ENCODE measurements at places on chromosomes 11 and 22.
A peak's percentile ranks its signal among the peaks of the same experiment; 100 is the strongest.

- DNase-seq, result peak; percentile 51
Measured at GRCh38 chr11:115469361-115469760, 34.9 kb downstream of the CADM1 start.

DNA sequence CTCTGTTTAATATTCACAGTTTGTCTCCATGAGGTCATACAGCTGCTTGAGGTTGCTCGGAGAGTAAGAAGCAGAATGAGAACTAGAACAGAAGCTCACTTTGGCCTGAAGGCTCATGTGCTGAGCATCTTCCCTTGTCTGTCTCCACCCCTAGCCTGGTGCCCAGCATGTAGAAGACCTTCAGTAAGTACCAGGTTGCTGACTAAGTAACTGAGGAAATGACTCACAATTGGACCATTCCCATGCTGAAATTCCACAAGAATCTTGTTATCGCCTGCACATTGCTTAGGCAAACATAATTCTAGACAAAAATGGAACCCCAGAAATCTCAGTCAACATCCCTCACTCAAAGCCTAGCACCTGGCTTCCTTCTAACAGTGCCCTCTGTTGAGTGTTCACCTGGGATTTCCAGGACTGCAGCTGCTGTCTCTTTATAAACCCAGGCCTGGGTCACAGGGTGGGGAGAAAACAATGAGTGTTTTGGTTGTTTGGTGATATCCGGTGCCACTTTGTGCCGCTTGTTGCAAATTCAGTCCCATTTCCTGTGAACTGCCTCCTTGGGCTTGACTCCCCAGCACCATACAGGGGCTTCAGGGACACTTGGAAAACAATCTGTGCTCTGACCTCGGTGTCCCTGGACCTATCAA is 406.8 kb downstream of the ETS1 start:
- DNase-seq, result no peak

DNA sequence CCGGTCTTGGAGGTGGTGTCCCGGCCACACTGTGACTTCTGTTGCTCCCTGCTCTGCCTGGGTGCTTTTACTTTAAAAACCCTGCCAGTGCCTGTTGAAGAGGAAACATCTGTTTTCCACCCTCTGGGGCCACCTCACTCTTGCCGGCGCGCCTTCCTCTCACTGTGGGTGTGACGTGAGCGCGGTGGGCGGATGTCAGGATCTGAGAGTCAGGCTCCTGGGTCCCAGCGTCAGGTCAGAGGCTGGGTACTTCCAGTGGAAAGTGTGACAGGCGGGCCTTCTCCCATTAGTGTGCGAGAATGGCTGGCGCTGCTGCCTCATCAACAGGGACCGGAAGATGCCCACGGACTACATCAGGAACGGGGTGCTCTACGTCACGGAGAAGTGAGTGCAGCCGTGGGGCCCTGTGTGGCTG is 54.2 kb downstream of the GRAMD4 start:
- DNase-seq, result no peak

DNA sequence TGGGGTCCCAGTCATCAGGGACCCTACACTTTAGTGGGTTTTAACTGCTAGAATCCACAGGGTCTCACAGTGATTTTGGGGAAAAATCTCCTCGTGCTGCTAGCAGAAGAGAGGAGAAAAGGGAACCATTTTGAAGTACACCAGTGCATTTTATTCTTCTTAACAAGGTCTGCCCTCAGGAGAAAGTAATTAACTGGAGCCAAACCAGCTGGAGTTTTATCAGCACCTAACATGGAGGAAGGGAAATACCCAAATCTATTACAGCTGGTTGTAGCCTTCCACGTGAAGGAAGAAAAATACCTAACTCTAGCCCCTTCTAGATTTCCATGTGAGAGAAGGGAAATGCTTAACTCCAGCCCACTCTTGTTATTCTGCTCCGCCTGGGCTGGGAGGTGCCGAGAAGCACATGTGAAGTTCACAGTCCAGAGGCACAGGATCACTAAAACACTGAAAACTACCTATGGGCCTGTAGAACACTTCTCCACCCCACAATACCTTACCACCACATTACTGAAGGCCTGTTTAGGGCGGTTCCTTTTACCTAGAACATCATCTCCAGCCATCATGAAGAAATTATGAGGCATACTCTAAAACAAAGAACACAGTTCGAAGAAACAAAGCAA is 31.3 kb upstream of the TEAD1 start:
- DNase-seq, result no peak

DNA sequence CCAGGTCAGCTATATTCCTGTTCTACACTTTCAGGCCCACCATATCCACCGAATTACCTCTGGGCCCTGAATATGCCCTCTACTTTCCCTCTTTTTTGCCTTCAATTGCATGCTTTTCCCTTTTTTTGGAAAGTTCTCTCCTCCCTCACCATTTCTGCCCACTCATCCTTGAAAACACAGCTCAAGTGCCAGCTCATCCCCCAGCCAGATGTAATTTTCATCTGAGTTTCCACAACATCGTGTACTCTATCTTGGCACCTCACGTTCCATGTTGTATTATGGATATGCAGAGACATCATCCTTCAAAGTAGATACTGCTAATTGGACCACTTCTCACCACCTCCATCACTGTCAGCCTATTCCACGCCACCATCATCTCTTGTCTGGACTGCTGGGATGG is 129.8 kb upstream of the HSD17B12 start:
- DNase-seq, result no peak

DNA sequence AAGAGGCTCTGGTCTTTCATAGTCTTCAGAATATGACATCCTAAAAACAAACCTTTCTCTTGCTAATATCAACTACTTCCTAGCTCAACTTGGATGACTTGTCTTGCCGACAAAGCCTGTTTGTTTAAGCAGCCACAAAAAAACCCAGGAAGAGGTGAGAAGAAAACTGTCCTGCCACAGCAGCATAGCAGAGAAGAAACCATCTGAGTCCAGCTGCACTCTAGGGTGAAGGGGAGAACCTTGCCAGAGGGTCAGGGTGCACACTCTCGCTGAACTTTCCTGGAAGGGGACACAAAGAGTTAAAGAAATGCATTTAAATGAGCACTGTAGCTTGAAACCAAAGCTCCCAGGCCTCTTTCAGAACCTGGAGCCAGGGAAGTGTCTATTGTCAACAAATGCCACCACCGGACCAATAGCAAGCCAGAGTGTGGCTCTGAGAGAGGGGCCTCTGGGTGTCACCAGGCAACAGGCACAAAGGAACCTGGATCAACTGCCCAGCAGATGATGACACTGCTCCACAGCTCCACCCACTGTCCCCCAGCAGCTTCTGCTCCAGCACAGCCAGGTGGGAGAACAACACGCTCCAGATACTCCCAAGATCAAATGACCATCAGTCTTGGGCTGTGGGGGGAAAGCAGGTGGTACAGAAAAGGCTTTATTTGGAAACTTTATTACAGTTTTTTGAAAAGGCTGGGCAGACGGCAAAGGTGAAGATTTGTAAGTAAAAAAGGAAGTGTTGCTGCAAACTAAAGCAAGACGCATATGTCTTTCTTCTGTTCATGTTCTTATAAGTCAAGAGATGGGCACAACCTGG is 105.7 kb downstream of the RASSF10 start:
- peak; percentile 41 for DNase-seq

GRCh38 chr11:27721264-27722116 is 21.2 kb upstream of the BDNF start:
- DNase-seq, result no peak

GRCh38 chr11:86741484-86741835 is 58.9 kb upstream of the PRSS23 start:
- no peak for DNase-seq

DNA sequence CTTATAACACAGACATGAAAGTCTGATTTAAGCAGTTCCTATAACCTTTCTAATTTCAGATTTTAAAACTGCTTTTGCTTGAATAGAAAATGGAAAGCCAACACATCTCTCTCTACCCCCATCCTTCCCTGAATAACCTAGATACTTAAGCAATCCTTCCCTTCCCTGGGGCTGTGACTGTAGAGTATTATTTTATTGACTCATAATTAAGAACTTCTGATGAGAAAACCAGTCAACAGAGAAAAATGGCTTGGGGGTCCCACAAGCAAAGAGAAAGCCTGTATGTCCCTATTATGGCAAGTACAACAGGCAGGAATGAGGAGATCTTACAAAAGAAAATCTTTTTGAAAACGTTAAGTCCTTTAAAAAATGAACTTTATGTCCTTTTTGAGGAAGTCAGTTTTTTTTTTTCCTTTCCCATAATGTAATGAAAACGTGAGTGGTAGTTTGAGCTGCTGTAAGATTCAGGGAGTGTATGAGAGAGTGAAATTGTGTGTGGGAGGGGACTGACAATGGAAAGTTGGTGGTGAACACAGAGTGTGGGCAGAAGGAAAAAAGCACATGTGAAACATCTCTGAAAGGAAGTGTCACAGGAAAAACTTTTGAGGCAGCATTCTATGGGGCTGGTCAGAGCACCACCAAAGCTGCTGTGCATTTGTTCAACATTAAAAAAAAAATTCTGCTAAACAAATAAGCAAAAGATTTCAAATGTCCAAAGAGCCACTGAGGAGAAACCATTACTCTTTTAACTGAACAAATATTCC is 154.6 kb downstream of the MAML2 start:
- no peak for DNase-seq

GRCh38 chr11:121630041-121630440 is 177.3 kb upstream of the SORL1-AS1 start:
- DNase-seq, result no peak

DNA sequence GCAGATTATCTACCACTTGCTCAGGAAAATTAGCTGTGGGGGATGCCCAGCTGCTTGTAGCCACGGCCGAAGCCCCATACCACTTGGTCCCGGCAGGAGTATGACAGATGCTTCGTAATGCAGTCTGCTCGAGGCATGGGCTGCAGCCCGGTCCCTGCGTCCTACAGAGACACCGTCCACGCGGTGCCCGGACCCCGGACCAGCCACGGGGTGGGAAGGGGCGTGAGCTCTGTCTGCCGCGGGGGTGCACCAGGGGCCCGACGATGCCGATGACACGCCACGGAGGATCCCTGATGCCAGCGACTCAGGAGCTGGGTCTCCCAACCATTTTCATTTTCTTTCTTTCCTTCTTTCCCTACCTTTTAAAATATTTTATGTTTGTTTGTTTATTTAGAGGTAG is 30.0 kb downstream of the SLC25A17 start:
- DNase-seq, result no peak

GRCh38 chr11:76610371-76610770 is 60.2 kb downstream of the LRRC32 start:
- no peak for DNase-seq

- DNase-seq, result no peak
Measured at GRCh38 chr11:57240007-57240406, 3.0 kb upstream of the APLNR start.

GRCh38 chr22:24564376-24565058 is 8.7 kb downstream of the SNRPD3 start:
- DNase-seq, result no peak

GRCh38 chr11:83836883-83837654 is 550.9 kb upstream of the CCDC90B start:
- DNase-seq, result peak; percentile 91

DNA sequence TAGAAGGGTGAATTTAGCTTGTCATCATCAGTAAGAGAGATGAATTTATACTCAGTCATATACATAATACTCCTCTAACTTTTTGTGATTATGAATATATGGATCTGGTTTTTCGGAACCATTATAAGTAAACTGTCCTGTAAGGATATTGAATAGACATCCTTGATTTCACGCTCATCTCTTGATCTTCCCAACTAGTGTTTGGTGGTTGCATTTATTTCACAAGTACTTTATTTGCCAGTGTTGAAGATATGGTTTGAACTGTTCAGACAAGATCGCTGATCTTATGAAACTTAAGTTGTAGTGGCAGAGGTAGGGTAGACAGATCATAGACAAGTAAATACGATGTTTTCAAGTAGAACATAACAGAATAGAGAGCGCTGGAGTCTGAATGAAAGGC is 3.0 kb downstream of the FBXO7 start:
- DNase-seq, result no peak

- DNase-seq, result no peak
Measured at GRCh38 chr22:31105282-31105929, 2.0 kb downstream of the SELENOM start.

DNA sequence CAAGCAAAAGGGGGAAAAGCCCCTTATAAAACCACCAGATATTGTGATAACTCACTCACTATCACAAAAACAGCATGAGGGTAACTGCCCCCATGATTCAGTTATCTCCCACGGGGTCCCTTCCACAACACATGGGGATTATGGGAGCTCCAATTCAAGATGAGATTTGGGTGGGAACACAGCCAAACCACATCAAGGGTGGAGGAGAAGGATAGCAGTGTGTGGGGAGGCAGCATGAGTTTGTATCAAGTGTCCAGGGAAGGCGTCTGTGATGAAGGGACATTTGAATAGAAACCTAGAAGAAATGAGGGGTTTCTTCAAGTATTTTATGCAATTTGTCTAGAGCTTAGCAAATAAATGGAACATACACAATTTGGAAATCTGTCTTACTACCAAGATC is 98.2 kb downstream of the SLC1A2 start:
- no peak for DNase-seq

DNA sequence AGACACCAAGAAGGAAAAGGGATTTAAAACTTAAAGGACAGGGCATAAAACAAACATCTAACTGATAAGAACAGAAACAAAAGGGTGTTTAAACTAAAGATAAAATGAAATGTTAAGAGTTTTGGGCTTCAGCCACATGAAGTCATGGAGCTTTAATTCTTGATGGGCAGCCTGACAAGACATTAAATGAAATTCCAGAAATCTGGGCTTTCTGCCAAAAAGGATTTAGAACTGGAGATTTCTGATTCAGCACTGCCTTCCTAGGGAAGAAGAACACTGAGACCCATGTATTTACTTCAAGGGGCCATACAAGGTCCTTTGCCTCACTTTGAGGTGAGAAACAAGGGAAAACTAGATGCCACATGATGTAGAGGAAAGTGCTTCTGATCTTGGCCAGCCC is 355.9 kb upstream of the RAG2 start:
- no peak for DNase-seq

DNA sequence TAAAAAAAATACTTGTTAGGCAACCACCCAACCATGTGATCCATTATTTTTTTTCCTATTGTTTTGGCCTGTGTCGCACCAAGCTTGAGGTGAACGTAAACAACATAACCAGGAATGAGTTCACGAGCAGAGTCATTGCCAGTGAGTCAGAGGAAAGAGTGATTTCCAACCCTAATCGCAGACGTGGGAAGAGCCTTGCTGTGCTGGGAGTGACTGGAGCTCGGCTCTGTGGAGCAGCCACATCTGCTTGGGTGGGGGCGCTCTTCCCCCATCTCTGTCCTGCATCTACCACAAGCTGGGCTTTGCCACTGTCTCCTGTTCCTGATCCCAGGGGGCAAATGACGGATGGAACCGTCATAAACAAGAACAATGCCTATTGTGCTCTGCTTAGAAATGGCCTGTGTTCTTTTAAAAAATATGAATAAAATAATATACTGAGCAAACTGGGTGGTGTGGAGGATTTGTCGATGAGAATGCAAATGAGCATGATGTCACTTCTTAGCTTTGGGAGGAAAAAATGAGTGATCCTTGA is 210.0 kb downstream of the KIRREL3 start:
- no peak for DNase-seq

- DNase-seq, result no peak
Measured at GRCh38 chr11:10584071-10584501, 15.6 kb upstream of the LYVE1 start.

- no peak for DNase-seq
Measured at GRCh38 chr11:36455658-36456111, 54.4 kb downstream of the TRAF6 start.

All from Karpas-422 (cell line).